ENCODE measurements at places on chromosomes 13 and 19.

GRCh38 chr13:81051873-81052272 is 710.9 kb upstream of the SPRY2 start:
- no peaks in the 10 kb centered on the region for H3K36me3 ChIP-seq
- H3K27me3 ChIP-seq, result no peaks in the 10 kb centered on the region
- no peak overlapping the region for H3K4me3 ChIP-seq
- H3K4me1 ChIP-seq, result no peaks in the 10 kb centered on the region

DNA sequence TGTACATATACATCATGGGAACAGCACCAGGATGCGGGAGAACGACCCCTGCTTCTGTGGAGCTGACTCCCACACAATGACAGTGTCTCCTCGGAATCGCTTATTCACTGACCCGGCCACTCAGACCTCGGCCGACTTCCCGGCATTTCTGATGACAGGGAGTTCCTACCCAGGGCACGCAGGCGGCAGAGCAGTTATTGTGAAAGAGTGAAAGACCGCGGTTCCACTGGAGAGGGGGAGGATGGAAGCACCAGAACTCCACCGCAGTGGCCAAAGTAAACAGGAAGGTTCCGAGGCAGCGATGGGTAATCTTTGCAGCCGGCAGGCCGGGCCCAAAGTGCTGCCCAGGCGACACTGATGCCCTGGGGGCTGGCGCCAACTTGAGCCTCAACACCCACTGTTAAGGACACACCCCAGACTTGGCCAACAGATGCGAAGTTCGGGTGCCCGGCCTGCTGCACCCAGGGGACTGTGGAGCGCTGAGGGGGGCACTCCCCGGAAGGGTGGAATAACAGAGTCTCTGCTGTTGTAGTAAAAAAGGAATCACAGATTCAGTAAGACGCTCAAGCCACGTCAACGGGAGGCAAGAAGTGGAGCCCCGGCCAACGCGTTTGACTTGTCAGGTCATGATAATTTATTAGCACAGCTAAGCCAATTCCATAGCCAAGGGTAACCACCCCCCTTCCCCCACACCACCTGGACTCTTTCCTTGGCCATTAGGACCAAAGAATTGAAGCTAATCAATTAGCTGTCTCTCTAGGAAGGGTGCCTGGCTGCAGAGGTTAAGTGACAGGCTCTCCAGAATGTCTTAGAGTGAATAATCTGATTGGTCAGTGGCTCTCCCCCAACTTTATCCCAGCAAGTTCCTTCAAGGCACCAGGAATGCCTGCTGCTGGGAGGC is 5.8 kb downstream of the MLLT1 start:
- H3K4me1 ChIP-seq, result peaks cover 9% of the 10 kb centered on the region
- H3K27me3 ChIP-seq, result no peaks in the 10 kb centered on the region
- no peak overlapping the region for H3K4me3 ChIP-seq
- no peak for DNase-seq

DNA sequence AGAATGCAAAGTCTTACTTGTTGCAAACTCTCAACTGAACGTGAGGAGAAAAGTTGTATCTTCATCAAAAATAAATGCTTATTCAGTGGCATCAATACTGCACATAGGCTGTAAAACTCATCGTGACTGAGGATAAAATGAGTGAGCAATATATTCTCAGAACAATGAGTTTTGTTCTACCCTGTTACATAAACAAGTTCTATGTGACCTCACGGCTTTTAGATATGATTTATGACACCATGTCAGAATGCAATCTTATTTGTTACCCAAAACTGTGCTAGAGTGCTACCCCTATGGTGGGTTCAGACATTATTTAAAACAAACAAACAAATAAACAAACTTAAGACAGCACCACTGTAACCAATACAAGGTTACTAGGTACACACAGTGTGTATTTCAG is 55.4 kb downstream of the FOXO1 start:
- H3K4me1 ChIP-seq, result peaks cover 74% of the 10 kb centered on the region
- H3K27me3 ChIP-seq, result no peaks in the 10 kb centered on the region
- H3K4me3 ChIP-seq, result no peak overlapping the region
- H3K36me3 ChIP-seq, result no peaks in the 10 kb centered on the region

- DNase-seq, result no peak
- no peaks in the 10 kb centered on the region for H3K36me3 ChIP-seq
Observed at GRCh38 chr13:101941095-101941783, 460.6 kb downstream of the FGF14 start.

GRCh38 chr19:52942386-52943133 is 19.3 kb upstream of the ZNF888 start:
- peak overlapping the region; percentile 68 for H3K27ac ChIP-seq
- H3K36me3 ChIP-seq, result no peaks in the 10 kb centered on the region
- no peaks in the 10 kb centered on the region for H3K27me3 ChIP-seq

Measured in effector memory CD4-positive, alpha-beta T cell (primary cell).